Mesothelial cell of epicardium (in vitro differentiated cells): ENCODE measurements at places on chromosomes 7 and 10.

- no peak for DNase-seq
Observed at GRCh38 chr10:44192435-44192834, 192.5 kb downstream of the CXCL12 start.

GRCh38 chr7:134513169-134513752 is 14.1 kb upstream of the AKR1B10 start:
- DNase-seq = no peak

DNA sequence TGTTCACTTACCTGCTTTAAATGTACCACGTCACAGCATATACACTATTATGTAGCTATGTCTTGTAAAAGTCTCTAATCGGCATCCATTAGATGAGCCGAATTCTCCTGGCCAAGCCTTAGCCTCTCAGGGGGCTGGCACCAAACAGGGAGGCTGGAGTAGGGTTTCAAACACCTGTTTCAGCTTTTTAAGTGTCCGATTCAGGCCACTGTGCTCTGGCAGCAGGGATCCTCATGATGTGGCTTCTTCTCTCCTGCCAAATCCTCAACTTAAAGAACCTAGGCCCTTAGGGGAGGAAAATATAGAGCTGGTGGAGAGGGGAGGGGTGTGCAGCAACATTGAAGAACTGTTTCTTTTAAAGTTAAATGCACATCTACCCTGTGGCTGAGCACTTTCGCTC is 68.5 kb upstream of the NFKB2 start:
- DNase-seq = no peak

- DNase-seq = no peak
Observed at GRCh38 chr10:35700487-35700882, 58.4 kb upstream of the FZD8 start.

DNA sequence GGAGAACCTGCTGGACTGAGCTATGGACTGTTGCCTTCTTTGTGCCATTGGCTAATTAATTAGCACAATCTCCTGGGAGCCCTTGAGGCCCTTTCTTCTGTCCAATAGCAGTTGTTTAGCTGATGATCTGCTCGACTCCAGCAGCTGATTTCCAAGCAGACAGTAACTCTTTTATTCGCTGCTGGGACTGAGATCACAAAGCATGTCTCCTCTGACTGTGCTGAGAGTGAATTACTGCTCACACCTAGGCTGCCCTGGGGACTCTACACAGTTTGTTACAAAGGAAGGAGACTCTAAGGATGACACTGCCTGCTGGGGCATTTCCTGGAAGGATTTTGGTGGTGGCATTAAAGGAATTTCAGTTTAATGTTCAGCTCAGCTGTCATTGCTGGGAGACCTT is 31.4 kb downstream of the CASP7 start:
- DNase-seq = no peak

GRCh38 chr10:27884185-27884641 is 114.7 kb downstream of the ODAD2 start:
- DNase-seq = no peak

DNA sequence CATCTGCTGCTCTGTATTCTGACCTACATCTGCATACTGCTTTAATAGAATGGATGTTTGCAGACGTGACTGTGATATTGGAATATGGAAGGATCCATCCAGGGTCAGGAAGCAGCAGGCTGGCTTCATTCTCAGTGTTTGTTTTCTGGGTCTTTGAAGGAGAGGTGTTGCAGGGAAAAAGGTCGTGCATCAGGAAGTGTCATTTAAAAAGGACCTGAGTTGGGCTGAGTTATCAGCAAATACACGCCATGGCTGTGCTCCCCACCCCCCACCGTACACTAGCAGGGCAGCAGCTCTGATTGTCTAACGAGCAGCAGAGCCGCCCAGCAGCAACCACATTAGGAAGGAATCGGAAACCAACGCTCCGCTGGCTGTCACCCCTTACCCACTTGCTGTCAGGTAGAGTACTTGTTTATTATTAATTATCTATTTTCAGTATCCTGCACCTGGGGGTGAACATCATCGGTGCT is 63.1 kb upstream of the STEAP1B start:
- no peak for DNase-seq

DNA sequence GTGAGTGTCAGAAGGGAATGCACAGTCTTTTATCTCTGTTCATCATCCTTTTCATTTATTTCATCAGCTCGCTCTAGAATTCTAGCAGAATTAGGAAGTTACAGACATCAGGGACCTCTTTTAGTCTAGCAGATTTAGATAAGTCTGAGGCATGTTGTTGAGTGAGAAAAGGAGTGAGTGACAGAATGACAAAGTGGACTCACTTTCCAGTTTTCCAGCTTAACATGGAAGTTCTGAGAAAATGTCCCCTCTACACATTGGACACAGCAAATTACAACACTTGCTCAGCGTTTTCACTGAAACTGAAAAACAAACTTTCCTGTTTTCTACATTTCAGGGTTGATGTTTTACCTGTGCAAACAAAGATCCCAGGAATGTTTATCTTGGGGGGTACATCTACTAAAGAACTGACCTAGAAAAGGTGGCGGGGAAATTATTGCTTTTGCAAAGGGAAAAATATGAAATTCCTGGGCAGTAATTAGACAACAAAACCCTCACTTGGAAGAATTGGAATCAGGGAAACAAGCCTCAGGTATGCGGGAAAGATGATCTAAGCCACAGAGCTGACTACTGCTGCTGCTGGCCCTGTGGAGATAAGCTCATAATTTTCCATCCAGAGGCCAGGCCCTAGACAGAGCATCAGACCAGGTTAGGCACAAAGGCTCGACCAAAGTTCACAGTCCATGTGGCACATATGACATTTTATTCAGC is 14.6 kb upstream of the CYP3A5 start:
- DNase-seq = no peak

- DNase-seq = peak; percentile 42
Observed at GRCh38 chr7:15305002-15305600, 256.7 kb downstream of the AGMO start.

GRCh38 chr7:14858410-14858809 is 44.1 kb downstream of the DGKB start:
- DNase-seq = no peak

- no peak for DNase-seq
Observed at GRCh38 chr7:29490094-29490607, 73.5 kb upstream of the PRR15 start.

DNA sequence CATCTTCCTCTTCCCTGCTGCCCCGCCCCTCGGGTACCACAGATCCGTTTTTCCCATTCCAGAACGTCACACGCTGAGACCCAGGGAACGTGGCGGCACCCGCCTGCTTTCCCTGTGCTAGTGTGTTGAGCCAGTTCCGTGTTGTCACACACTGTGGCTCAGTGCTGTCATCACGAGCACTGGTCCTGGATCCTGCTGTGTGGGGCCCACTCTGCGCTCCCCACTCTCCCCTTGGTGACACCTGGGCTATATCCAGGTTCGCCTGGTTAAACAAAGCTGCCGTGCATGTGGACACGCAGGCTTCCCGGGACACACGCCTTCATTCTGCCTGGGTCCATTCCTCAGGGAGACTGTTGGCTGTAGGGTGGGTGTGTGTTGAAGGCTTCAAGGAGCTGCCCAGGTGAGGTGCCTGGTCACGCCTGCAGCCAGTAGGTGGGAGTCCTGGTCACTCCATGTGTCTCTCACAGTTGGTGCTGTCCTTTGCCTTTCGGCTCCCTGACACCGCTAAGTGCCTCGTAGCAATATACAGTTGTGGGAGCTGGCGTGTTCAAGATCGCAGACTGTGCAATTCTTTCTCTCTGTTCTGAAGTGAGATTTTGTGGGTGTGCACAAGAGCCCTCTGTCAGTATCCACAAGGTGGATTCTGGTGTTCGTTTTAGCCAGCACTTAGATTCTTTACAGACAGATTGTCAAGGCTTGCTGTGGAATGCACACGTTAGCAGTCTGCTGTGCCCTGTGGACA is 88.6 kb downstream of the INPP5A start:
- DNase-seq = no peak

GRCh38 chr7:135366843-135367508 is 133.3 kb downstream of the STRA8 start:
- DNase-seq = no peak

GRCh38 chr7:70598976-70599375 is 533.0 kb upstream of the GALNT17 start:
- DNase-seq = no peak

GRCh38 chr7:112121318-112121717 is 84.9 kb downstream of the DOCK4 start:
- no peak for DNase-seq

- no peak for DNase-seq
Observed at GRCh38 chr7:121330053-121330833, 1.4 kb downstream of the WNT16 start.

GRCh38 chr10:80041162-80041561 is 37.3 kb upstream of the TMEM254 start:
- no peak for DNase-seq

- DNase-seq = no peak
Observed at GRCh38 chr10:81828251-81828650, 46.7 kb upstream of the NRG3 start.

DNA sequence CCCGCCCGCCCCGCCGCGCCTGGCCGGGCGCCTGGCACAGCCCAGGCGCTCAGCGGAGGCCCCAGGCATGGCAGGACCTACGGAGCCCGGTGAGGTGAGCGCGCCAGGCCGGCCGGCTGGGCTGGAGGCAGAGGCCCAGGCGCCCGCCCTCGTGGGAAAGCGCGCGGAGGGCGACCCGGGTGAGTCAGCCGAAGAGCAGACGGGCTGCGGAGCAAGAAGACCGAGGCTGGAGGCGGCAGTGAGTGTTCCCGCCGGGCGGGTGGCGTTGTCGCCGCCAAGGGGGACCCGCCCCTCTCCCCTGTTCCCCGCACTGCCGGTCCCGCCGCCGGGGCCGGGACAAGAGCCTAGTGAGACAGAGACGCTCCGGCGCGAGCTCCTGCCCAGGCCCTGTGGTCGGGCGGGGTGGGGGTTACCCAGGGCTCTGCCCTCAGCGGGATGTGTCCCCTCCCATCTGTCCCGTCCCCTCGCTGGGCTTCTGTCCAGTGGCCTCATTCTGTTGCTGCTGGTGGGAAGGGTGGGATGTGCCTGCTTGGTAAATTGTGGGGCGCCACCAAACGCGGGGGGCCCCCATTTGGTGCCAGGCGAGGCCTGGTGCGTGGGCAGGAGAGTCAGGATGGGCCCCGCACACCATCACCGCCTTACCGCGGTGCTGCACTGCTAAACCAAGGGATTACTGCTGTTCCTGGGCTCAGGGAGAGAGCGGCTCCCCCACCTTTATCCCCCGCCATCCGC is 17.0 kb upstream of the NODAL start:
- peak; percentile 45 for DNase-seq

DNA sequence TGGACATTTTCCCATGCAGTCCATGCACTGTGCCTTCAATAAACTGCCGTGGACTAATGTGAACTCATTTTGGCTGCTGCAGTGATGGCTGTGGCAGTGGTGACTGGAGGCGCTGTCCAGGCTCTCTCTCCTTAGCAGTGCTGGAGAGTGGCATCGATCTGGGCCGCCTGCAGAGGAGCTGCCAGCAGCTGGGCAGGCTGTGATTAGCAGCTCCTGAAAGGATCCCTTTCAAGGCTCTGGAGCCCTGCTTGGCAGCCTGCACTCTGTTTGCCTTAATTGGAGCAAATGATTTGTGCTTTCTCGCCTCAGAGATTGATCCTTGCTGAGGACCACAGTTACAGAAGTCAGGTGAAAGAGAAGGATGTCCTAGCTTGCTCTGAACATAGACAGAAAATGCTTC is 130.1 kb upstream of the VWC2 start:
- DNase-seq = no peak

DNA sequence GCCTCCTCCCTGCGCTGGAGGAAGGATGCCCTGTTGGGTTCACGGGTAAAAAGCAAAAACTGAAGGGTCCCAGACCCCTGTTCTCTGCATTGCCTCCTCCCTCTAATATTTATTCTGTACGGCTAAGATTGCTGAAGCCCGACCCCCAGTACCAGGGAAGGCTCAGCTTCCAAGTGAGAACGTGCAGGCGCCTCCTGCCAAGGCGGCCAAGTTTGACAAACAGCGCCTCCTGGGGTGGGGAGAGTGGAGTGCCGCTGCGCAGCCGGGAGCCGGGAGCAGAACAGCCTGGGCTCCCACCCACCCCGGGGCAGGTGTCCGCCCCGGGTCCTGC is 4.7 kb upstream of the EBF3 start:
- DNase-seq = peak; percentile 87

DNA sequence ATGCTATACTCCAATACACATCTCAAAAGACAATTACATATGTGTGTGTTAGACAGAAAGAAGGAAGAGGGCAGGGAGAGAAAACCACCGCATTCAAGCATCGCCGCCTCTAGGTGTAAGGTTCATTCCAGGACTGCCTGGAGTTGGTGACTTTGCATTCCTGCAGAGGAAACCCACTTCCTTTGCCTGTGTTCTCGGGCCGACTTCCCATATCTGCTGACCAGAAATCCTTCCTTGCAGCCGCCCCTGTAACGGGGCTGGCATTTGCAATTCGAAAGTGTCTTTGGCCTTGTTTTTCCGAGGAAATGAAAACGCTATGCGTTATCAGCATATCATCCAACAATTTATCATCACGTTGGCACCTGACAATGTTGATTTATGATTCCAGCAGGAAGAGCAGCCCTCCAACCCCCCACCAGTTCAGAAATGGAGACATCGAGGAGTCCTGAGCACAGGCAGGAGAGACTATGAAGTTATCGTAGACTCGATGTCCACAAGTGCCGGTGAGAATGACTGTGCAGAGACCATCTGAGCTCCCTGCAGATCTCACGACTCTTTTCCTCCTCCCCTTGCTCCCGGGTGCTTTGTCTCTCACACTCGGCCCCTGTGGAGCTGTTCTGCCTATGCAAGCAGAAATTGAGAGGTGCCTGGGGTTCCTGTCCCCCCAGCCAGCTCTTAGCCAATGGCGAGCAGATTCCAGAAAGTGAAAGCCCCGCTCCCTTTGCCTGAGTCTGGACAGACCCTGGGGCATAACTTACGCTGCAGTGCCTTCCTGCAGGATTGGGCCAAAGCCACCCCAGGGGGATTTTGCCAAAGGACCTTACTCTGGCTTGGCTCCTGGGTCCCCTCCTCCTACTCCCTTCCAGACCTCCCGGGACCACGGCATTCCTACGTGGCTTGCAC is 68.9 kb upstream of the FOXK1 start:
- DNase-seq = no peak

DNA sequence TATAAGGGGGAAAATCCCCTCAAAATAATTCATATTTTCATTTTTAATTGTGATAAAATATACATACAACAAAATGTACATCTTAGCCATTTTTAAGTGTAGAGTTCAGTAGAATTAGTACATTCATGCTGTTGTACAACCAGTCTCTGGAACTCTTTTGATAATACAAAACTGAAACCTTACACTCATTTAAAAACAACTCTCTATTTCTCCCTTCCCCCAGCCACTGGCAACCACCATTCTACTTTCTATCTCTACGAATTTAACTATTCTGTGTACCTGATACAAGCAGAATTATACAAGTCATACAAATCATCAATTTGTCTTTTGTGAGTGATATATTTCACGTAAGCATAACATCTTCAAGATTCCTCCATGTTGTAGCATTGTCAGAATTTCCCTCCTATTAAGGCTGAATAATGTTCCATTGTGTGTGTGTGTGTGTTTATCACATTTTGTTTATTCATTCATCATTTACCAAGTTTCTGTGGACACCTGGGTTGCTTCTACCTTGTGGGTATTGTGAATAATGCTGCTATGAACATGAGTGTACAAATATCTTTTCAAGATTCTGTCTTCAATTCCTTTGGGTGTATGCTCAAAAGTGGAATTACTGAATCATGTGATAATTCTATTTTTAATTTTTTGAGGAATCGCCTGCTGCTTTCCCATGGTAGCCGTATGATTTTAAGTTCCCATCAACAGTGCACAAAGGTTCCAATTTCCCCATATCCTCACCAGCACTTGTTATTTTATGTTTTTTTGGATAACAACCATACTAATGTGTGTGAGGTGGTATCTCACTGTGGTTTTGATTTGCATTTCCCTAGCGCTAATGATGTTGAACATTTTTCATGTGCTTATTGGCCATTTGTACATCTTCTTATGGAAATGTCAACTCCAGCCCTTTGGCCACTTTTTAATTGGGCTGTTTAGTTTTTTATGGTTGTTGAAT is 4.7 kb upstream of the EBLN1 start:
- DNase-seq = no peak
